ENCODE measurements at places on chromosomes 5 and 9.
A peak's percentile ranks its signal among the peaks of the same experiment; 100 is the strongest.

DNA sequence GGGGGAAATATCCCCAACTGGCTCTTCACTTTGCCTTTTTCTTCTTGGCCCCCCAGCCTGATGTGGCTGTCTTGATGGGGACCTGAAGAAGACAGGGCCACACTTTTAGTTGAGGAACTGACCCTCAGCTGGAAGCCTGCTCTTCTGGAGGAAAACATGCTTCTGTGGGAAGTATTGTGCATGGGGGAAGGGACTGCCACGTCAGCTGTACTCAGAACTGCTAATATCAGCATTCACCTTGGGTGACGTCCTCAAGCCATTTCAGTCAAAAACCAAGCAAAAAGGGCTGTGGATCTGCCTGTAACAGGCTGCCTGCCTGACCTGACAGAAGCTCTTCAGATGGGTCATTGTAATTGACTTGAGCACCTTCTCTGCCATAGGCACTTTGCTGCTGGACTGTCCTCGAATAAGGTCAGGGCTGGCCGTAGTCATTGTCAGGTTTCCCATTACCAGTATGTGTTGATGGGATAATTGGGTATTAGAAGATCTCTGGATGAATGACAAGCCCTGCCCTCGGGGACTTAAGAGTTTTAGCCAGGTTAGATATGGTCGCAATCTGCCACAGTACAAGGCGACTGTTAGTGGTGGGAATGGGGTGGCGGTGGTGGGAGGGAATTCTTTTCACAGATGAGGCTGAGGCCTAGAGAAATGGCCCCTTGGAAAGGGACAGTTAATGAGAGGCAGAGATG lies 10.4 kb downstream of the RAI14 start:
- DNase-seq = no peak

GRCh38 chr9:128218518-128219389 lies 15.6 kb downstream of the DNM1 start:
- peak; percentile 98 for DNase-seq

DNA sequence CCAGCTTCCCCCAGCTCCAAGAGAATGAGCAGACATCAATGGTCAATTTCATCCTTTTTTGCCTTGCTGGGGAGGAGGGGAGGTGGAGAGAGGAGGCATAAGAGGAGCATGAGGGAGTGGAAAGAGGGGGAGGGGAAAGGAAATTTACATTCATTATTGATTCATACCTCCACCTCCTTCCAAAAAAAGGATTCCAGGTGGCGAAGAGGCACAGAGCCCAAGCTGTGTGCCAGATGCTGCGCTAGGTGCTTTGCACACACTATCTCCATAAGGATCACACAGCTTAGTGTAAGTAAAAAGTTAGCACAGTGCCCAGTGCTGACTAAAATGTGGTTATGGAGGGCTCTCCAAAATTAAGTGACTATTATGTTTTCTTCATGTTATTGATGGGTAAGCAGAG lies 11.0 kb downstream of the ASTN2 start:
- DNase-seq = no peak

DNA sequence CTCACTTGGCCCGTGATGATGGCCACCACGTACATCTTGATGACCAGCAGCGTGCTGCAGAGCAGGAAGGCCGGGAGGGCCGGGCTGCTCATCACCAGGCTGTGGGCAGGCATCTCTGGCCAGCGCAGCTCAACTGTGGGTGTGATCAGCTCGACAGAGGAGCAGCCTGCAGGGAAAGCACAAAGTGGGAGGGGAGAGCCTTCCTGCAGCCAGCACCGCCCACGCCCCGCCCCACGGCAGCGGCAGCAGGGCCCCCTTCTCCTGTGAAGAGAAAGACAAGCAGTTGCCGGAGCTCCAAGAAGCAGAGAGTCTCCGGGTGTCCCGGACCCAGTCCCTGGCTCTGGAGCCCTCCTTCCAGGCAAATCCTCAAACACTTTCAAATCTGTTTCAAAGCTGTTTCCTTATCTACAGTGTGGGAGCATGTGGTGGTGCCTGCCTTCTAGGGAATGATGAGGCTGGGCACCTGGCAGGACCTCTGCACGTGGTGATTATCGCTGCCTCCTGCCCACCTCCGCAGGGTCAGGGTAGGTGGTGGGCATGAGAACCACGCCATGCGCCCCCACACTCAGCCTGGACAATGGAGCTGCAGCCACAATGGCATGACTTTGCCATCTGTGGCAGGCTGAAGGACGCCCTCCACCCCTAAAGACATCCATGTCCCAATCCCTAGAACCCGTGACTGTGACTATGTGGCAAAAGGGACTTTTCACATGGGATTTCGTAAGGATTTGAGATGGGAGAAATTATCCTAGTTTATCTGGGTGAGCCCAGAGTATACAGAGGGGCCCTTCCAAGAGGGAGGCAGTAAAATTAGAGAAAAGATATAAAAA lies at the start of gene PTGES:
PTGES (minus strand) TSS at position 143 of the 830 bp plus-strand sequence; CDS start at position 113, 30 bp downstream.
- peak; percentile 50 for DNase-seq

DNA sequence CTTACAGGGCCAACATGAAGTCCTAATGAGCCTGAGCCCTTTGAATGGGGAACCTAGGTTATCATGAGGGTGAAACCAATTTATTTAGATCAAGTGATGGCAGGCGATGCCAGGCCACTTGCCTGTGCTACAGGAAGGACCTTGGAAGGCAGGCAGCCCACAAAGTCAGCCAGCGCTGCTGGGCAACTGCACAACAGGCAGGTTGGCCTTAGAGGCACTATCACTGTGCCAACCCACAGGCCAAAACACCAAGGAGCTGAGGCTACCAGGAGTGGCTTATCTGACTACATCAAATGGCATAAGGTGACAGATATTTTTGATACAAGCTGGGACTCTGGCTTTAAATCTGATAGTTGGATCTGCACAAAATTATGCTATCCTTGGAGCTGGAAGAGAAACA lies 319.1 kb downstream of the NTRK2 start:
- DNase-seq = no peak

DNA sequence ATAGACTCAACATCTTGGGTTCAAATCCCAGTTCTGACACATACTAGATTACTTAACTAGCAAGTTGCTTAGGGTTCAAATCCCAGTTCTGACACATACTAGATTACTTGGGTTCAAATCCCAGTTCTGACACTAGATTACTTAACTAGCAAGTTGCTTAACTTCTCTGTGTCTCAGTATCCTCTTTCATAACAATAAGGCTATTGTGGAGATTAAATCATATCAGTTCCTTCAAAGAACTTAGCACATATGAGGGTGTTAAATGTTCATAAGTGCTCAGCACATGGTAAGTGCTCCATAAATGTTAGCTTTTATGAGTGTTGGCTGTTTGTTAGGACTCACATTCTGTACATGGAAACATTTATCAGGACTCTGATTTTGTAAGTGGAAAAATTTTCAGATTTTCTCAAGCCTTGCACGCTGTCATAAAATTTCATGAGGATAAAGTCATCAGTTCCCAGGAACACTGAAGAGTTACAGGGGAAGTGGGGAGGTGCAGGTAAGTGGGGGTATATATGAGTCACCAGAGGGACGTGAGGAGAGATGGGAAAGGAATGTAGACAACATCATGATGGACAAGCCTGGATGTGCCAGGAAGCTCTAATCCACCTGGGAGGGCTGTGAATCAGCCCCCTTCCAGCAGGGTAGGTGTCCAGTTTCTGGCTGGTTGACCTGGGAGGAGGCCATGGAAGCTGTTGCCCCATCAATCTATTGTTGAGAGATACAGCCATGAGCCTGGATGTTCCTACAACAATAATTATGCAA lies 532.2 kb upstream of the WWC1 start:
- DNase-seq = no peak

DNA sequence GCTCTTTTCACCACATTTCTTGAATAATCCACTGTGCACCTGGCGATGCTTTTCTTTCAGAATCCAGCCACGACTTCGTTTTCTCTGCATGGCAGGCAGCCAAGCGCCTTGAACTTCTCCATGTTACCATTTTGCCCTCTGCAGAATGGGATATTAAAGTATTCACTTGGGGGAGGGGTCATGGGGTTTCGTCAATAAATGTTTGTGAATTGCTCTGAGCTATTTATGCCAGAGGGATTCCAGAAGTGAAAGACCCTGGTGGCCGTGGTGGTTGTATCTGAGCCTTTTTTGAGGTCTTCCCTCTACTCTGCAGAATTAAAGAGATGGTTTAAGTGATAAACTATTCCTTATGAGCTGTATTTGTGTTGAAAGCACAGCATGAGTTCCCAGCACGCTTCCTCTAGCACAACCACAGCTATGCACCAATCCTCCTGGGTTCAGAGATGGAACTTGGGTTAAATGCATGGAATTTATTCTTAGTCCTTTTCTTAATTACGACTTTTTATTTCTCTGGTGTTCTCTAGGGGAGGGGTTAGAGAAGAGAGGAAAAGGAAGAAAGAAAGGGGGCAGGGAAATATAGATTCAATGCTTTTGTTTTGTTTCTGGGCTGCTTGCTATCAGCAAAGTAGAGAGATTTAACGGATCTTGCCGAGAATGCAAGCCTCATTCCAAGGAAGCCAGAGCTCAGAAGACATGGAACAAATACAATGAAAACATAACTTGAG lies 478.2 kb upstream of the TNC start:
- DNase-seq = no peak

GRCh38 chr9:105007143-105007542 lies 79.2 kb upstream of the ABCA1 start:
- peak; percentile 39 for DNase-seq

GRCh38 chr9:7297521-7297920 lies 502.1 kb downstream of the DMAC1 start:
- no peak for DNase-seq

- DNase-seq = no peak
These were observed 525 bp downstream of the KIF24 start for GRCh38 chr9:34328500-34328986.

DNA sequence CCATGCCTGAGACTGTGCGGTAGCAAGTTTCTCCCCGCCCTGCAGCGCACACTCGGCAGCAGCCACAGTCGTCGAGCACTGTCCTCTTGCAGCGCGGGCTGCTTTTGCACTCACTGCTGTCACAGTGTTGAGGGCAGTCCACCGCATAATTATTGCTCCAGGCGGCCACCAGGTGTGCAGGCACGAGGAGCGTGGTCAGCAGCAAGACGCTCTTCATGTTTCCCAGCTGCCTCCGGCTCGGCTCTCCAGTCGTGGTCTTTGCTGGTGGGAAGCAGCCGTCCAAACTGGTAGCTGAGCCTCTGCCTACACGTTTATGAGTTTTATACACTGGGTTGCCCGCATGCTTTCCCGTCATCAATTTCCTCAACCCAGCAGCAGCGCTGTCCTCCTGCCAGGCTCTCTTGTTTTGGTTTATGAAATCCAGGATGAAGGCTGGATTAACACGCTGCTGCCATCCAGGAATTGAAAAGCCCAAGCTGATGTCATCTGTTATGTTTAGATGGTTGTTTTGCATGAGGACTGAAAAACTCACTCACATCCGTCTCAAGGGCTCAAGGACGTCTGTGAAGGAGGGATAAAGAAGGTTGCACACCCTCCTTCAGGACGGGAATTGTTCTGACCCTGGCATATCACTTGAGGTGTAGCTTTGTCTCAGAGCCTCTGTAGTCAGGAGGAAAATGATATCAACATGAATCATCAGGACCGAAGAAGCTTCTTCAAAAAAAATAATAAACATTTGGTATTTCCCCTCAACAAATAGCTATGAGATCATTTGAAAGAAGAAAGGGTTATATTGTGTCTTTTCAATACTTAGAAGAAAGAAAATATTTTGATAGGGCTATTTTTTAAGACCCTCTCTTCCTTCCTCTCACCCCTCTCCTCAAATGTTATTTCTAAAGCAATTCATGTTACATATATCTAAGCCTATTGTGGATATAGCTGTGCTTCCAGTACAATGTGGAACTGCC lies at the start of gene ESM1:
ESM1 (minus strand) TSS at position 293 of the 968 bp plus-strand sequence; CDS start at position 217, 76 bp downstream.
- DNase-seq = no peak

DNA sequence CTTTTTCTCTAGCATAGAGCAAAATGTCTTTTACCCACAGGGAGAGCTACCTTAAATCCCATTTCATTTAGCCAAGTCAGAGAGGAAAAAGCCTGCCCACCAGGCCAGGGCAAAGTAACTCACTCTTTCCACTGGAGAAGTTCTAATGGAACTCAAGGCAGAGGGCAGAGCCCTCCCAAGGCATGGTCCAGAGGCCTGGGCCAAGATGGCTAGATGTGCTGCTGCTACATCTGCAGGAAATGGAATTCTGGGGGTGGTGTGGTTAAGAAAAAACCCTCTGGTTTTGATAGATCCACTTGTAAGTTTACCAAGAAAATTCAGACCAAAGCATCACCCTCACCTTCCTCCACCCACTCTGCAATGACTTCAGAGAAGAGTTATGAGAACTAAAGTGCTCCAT lies 37.3 kb downstream of the CSF2 start:
- peak; percentile 57 for DNase-seq

- DNase-seq = no peak
These were observed 46.8 kb upstream of the ANKRD55 start for GRCh38 chr5:56279979-56280378.

- no peak for DNase-seq
These were observed at the start of gene CFAP90 for GRCh38 chr5:7850395-7851239. Gene CFAP90, minus strand, starts transcription at chr5:7851133. Its CDS starts 112 bp downstream, at chr5:7851021.

DNA sequence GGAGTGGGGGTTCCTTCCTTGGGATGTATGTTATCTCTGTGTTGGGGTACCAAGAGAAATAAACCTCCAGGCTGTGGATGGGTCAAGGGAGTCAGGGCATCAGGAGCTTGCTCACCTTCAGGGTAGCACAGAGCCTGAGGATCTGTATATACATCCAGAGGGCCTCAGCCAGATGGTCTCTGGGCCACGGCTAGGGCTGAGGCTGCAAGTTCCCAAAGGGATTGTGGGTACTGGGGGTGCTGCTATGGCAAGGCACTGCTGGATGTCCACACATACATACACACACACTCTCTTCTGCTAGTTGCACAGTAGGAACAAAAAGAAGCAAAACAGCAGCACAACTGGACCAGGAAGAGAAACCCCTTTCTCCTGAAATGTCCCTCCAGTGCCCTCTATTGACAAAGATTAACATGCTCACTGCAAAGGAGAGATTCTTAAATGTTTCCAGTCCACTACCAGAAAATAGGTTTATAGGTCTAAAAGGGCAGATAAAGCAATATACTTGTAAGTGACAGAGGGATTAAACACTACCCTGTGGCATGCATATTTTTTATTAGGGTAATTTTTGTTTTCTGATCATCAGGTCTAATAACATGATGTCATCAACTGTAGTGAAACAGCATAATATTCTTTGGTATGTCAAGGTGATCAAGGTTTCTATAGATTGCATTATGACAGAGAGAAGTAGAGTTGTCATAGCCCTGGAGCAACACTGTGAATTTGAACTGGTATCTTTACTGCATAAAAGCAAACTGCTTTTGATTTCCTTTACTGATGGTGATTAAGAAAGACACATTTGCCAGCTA lies 56.3 kb upstream of the KCNN2 start:
- DNase-seq = no peak

GRCh38 chr5:97918620-97919019 lies 735.6 kb upstream of the RIOK2 start:
- no peak for DNase-seq

Measured in activated T-cell treated with anti-CD3 and anti-CD28 coated beads, Interleukin-2, amount 50 U/mL, for 48 hours (primary cell).